GM10248 (cell line): ENCODE measurements at places on chromosomes 2 and 18.

DNA sequence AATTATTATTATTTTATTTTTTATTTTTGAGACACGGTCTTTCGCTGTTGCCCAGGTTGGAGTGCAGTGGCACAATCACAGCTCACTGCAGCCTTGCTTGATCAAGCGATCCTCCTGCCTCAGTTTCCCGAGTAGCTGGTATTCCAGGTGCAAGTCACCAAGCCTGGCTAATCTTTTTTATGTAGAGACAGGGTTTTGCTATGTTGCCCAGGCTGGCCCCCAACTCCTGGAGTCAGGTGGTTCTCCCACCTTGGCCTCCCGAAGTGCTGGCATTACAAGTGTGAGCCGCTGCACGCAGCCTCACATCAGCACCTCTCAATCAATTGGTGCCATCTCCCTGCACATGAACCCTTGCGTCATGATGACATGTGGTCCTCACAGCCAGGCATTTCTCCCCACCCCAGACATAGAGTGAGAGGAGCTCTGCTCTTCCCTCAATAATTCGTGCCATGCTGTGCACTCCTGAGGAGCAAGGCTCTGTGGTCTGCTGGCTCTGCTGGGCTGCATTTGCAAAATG lies 5.9 kb downstream of the INPP5D start:
- DNase-seq: no peak

GRCh38 chr2:149427387-149427786 lies 97.0 kb downstream of the LYPD6 start:
- no peak for DNase-seq

DNA sequence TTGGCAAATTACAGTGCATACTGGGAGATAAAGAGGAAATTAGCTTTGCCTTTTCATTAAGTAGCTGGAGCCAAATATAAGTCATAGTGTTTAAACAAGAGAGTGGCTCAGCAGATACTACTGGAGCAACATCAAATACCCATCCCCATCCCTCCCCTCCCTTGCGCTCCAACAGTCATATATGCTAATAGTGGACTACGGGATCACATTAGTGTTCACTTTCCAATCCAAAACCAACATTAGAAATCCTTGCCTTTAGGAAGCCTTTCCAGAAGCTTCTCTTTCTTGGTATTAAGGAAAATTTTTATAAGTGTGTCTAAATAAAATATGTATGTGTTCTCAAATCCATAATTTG lies 1669.3 kb downstream of the SUCLG1 start:
- DNase-seq: no peak

GRCh38 chr2:29314816-29315571 lies 199.8 kb downstream of the CLIP4 start:
- DNase-seq: peak; percentile 58

DNA sequence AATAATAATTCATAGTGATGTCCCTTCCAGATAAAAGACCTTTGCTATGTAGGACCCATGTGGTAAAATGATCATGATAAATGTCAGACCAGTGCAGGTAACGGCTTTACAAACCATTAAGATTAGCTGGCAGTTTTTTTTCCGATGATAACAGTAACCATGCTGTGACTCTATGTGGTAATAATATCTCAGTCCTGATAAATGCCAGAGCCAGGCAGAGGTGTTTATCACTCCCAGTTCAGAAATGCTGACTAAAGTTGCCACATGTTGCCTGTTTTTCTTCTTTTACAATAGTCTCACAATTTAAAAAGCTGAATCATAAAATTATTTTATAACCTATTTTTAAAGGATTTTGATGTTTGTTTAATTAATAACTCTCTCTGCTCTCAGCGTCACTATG lies 565.1 kb downstream of the ARHGAP15 start:
- DNase-seq: no peak

GRCh38 chr18:74742573-74743243 lies 145.0 kb downstream of the ZNF407 start:
- DNase-seq: no peak

DNA sequence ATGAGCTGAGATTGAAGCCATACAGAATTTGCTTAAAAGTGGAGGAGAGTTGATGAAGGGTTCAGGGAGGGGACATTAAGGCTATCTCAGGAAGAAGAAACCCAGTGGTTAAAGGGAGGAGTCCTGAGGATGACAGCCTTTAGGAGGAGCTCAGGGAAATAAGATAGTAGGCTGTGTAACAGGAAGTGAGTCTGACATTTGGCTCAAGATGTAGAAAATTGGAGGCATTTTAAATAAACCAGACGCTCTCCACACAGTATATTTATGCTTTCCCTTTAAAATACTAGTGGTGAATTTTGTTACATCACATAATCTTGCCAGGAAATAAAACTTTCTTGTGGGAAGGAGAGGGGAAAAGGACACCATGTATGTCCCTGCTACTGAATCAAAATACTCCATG lies 11.6 kb downstream of the KCNH7 start:
- no peak for DNase-seq

DNA sequence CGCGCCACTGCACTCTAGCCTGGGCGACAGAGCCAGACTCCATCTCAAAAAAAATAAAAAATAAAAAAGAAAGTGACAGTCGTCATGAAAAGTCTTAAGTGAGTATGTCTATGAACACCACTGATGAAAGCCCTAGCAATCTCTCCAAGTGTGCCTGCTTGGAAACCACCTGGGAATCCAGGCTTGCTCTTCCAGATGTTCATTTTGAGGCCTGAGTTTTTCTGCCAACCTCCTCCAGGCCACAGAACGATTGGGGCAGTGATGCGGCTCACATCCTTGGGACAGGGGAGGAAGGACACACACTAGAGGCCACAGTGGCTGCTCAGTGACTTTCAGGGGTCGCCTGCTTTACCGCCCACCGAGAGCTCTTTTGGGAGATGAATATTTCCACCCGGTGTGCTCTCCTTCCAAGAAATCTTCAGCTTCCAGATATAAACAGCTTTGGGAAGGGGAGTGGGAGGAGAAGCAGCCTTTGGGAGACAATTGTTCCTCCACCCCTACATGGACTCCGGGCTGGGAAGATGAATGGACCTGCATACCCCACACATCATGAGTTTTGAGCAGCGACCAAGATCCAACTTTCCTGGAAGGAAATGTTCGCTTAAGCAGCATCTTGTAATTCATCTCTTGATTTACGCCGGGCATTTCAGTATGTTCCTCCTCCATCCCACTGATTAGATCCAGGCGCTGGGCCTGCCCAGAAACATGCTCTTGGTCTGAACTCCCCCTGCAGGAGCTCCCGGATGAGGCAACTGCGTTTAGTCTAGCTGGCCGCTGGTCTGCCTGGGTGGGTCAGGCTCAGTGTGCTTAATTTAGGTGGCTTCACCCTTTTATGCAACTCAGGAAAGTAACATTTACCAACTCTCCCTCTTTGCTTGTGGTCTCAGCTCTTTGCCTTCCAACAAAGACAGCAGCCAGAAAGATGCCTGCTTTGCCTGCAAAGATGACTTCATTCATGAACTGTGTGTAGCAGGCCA lies 6.2 kb upstream of the ARMC9 start:
- no peak for DNase-seq

- DNase-seq: no peak
Observed at GRCh38 chr2:216799873-216800431, 59.9 kb downstream of the TNP1 start.

DNA sequence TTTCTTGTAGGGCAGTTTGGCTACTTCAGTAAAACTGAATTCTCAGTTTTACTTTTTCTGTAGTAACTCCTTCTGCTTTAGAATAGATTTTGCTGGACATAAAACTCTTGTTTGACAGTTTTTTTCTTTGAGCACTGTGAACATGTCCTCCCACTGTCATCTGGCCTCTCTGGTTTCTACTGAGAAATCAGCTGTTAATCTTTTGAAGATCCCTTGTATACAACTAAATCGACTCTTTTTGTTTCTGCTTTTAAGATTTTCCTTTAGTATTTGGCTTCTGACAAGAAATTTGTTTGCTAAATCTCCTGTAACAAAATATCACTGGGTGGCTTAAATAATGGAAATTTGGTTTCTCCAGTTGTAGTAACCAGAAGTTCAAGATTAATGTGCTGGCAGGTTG lies 570.9 kb upstream of the RAB6C start:
- no peak for DNase-seq

DNA sequence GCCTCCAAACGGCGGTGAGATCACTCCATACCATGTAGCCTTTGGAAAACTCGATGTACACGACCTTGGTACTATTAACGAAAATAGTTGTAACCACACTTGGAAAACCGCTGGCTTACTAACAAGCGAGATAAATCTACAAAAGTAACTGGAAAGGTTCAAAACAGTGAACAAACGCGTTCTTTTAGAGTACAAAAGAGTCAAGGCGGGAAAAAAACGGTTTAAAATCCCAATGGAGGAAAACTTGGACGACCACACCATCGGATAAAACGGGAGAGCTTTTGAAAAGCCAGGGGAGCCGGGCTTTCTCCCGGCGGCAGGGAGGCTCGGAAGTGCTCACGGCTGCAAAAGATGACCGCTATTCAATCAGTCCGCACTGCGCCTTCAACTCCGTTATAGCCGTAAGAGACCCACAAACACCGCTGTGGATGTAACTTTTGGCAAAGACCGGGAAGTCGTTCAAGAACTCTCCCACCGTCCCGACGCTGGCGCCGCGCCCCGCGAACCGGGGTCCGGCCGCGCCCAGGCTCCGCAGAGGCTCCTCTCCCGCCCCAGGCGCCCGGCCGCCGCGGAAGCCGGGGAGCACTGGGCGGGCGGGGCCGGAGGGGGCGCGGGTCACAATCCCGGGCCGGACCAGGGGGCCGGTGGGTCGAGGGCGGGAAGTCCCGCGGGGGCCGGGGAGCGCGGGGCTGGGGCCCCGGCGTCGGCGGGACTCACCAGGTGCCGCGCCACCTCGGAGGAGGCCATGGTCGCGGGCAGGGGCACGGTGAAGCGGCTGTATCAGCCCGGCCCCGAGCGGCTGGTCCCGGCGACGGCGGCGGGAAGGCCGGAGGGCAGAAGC lies 465 bp downstream of the SEPTIN10 start:
- DNase-seq: no peak

DNA sequence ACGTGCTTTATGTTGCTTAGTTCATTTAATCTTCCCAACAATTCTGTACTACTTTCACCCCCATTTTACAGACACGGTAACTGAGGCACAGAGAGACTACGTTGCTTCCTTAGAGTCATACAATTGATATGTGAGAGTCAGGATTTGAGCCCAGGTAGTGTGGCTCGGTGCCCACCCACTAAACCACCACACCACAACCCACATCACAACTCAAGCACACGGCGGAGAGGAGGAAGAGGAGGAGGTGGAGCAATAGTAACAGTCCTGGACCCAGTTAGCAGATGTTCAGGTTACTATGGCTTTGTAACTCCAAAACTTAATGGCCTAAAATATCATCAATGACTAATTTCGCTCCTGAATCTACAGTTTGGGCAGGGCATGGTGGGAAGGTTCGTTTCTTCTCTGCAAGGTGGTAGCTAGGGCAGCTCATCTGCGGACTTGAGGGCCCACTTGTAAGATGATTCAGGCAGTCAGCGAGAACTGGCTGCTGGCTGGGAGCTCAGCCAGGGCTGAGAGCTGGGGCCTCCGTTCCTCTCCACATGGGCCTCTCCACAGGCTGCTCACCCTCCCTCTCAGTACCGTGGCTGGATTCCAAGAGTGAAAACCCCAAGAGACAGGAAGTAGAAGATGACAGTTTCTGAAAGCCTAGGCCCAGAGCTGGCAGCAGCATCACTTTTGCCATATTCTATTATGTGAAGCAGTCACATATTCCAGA lies 167.1 kb downstream of the ZFP36L2 start:
- no peak for DNase-seq

GRCh38 chr2:76730021-76730420 lies 792.2 kb downstream of the LRRTM4 start:
- DNase-seq: no peak

DNA sequence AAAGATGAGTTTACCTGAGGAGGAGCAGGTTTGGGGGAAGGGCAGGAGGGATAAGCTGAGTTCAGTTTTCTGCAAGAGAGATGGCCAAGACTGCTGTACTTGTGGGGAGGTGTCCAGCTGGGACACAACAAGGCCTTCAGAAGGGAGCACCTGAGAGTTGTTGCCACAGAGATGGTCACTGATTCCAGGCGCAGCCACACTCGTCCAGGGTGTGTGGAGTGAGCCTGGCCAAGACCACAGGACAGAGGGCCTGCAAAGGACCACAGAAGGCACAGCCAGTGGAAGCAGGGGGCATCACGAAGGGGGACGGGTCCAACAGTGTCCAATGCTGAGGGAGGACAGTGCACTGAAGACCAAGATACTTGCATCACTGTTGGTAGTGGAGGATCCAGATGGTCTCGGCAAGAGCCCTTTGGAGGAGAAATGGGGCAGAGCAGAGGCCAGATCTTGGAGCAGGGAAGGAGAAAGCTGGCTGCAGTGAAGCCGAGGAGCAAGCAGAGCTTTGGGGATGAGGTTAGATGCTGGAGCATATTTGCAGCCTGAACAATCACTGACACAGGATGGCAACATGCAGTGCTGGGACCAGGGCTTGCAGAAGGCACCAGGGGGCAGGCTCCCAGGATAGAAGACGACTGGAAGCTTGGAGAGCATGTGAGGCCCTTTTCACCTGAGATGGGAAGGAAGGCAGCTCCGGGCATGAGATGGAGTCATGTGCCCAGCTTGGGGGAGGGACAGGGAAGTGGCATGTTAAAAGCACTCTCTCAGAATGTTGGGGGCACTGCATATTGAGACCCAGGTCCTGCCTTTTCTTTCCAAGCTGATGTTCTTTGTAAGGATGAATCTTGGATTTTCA lies 214.0 kb downstream of the CYP26B1 start:
- DNase-seq: peak; percentile 10

DNA sequence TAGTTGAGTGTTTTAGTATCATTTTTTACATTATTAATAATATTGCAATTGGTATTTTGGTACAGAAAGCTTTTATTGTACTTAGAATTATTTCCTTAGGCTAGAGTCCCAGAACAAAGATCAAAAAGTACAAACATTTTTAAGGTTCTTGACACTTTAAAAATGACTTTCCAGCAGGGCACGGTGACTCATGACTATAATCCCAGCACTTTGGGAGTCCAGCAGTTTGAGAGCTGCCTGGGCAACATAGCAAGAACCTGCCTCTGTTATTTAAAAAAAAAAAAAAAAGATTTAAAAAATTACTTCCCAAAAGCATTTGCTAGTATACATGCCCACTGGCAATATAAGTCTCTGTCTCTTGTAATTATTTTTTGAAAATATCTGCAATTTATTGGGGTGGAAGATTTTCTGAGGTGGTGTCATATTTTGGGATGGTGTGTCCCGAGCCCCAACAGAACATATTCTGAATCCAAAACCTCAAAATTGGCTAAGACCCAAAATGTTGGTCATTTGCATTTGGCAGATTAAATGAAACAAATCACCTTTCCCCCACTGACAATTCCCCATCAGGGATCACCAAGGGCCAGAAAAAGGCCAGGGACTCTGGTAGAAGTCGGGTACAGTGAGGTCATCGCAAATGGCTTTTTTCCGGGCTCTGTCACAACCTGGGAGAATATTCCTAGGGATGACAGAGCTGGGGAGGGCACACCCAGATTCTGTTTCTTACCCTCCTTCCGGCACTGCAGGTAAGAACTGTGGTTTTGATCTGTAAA lies 42.1 kb downstream of the NIFK start:
- DNase-seq: no peak

DNA sequence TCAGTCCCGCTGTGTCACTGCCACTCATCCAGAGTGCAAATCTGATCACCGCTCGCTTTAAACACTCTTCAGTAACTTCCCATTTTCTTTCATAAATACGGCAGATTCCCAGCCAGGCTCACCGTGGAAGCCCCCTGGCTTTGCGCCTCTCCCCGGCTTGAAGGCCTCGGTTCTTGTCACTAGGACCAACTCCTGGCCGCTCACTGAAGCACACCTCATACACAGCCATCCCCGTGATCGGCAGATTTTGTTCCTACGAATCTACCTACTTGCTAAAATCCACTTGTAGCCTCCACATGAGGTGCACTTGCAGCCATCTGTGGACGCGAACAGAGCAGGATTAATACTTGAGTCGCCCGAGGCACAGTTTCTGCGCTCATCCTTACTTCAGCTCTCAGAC lies 462.4 kb upstream of the MYT1L start:
- DNase-seq: no peak

GRCh38 chr2:109497463-109497862 lies 116.3 kb downstream of the SEPTIN10 start:
- no peak for DNase-seq
